ENCODE measurements at places on chromosomes 16 and 17.
A peak's percentile ranks its signal among the peaks of the same experiment; 100 is the strongest.

- DNase-seq, result peak; percentile 95
Observed at GRCh38 chr16:19196871-19197270, 28.8 kb downstream of the SYT17 start.

DNA sequence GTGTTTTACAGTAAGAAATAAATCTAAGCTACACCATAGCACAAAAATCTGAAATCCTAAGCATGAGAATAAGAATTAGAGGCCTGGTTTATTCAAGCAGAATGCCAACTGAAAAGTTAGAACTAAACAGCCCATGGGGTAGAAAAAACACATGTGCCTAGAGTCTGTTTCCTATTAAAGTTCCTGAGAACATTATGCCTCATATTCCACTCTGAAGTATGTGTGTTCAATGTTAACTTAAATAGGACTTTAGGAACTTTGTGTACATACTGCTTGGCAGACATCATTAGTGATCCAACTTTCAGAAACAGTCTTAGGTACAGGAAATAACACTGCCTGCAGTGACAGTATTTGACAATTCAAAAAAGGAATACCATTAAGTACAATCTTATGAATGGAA lies 18.2 kb downstream of the HEATR6 start:
- no peak for DNase-seq

GRCh38 chr16:30557707-30557956 lies 542 bp downstream of the ZNF764 start:
- no peak for DNase-seq

- no peak for DNase-seq
Observed at GRCh38 chr16:15682105-15682570, 32.1 kb downstream of the NDE1 start.

DNA sequence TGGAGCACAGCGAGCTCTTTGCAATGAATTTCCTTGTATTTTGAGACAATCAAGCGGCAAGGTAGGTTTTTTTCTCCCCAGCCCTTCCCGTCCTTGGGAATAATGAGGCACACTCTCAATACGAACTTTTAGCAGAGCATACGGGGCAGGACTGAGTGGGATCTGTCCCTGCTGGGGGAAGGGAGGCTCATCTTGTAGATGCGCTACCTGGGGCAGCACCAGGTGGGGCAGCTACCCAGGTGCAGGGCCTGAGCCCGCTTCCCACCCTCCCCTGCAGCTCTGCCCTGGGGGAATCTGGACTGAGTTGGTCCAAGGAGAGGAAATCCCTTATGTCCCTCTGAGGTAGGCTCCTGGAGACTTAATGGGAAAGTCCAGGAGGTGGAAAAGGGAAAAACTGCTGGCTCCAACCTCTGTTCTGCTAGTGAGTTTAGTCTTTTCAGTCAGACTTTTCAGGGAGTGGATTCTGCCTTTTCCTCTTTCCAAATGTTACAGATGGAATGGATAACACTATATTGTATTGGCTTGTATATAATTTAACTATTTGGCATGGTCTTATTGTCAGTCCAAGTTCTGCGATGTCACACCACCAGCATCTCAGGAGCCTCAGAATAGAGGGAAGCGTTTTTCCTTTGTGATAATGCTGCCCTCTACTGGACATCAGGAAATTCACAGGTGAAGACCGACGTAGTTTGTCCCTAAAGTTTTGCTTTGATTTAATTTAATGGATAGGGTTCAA lies 9.6 kb upstream of the CES1 start:
- peak; percentile 18 for DNase-seq

DNA sequence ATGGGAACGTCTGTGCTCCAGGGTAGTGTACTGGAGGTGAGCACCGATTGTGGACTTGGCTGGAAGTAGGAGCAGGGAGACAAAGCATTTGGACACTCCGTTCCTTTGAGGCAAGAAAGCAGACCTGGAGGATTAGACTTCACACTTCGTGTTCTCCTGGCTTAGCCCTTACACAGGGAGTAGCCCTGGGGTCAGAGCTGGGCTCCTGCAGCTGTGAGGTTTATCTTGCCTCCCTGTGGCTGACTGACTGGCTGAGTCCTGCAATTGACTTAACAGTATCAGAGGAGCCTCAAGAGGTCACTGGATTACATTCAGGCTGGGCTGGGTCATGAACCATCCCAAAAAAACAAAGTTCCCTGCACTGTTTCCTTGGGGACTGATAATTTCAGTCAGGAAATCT lies 37.1 kb downstream of the MPRIP start:
- DNase-seq, result no peak

GRCh38 chr16:60027351-60027750 lies 1293.2 kb upstream of the GOT2 start:
- no peak for DNase-seq

GRCh38 chr16:50068550-50068949 lies 2.8 kb downstream of the HEATR3 start:
- no peak for DNase-seq

DNA sequence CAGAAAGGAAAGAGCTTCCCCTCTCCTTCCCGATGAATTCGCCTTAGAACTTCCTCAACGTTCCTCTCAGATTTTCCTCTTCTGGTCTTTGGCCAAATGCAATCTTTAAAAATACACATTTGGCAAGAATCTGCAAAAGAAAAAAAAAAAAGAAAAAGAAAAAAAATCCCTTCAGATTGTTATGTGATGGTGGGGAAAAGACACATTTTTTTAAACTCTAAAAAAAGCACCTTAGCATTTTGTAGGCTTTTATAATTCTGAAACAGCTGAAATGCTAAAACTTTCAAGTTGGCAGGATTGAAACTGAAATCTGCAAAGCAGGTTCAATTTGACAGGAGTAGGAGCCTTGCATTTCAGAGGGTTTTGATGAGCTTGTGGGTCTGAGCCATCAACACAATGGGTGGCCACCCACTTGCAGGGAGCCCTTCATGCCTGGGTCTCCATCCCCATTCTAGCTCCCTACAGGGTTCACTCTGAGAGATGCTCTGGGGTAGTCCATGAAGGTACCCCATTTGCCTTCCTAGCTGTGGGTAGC lies 33.1 kb downstream of the CACNG3 start:
- DNase-seq, result no peak

DNA sequence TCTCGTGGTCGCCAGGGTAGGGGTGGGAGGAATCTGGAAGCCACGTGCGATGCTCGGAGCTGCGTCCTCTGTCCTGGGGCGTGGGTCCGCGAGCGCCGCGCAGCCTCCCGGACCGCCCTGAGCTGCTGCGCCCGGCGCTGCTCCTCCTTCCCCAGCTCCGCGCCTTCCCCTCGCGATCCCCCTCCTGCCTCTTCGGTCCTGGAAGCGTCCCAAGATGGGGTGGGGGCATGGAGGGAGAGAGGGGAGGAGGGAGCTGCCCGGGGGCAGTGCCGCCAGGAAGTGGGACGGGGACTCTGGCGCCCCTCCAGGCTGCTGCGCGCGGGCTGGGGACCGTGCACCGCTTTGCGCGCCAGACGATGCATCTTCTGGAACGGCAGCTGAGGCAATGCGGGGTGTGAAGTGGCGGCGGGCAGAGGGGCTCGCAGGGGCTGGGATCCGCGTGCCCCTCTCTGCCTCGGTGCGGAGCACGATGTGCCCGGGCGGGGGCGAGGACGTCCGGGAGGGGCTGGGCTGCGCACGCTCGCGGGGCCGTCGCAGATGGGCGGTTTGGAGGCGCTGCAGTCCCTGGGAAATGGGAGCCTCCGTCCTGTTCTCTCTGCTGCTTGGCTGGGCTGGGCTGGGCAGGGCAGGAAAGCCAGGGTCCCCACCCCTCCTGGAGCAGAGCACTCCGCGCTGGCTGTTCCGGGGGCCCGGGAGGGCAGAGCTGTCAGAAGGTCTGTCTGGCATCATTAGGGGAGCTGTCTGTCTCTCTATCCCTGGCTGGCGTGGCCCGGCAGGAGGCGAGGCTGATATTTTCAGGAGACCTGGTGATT lies 388.0 kb downstream of the SEC14L1 start:
- DNase-seq, result peak; percentile 56

GRCh38 chr17:66784621-66785364 lies 50.1 kb upstream of the CACNG5 start:
- DNase-seq, result no peak

DNA sequence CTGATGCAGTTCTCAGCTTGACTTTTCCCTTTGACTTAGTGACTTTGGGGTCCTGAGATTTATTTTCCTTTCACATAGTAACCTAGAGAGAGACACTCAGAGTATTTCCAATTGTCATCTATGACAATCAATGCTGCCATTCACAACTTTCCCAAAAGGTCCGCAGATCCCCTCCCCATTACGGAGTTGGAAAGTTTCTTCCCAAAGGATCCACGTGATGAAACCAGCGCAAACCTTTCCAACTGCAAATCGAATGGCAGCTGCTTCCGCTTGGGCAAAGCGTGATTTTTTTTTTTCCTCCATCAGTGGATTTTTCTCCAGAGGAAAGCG lies 538 bp upstream of the FCSK start:
- DNase-seq, result no peak

DNA sequence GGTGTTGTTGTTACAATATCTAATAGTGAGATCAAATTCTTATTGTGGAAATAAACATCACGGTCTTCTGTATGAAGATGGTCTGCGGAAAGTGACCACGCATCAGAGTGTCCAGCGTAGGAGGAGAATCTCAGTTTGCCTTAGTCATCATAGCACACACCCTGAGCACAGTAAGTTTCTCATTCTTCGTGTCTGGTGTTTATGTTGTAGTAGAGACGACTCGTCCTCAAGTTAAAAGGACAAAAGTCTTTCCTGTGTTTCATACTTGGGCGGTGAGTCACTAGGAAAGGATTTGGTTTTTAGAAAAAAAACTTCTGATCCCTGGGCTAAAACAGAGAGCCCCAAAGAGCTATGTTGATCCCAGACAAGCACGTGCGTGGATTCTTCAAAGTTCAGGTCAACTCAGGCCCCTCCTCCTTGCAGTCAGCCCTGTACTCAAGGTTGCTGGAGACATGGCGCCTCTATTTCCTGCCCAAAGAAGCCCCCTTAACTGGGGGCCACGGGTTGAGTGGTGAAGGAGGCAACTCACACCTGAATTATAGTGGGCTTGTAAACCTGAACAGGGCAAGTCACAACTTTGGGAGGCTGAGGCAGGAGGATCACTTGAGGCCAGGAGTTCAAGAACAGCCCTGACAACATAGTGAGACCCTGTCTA lies 170.4 kb downstream of the ZFHX3 start:
- DNase-seq, result no peak

GRCh38 chr17:15263206-15263579 lies 1.9 kb downstream of the PMP22 start:
- no peak for DNase-seq

GRCh38 chr16:89018282-89019158 lies 41.5 kb upstream of the CBFA2T3 start:
- no peak for DNase-seq

- peak; percentile 41 for DNase-seq
Observed at GRCh38 chr17:78674595-78675315, 97.6 kb upstream of the DNAH17 start.

DNA sequence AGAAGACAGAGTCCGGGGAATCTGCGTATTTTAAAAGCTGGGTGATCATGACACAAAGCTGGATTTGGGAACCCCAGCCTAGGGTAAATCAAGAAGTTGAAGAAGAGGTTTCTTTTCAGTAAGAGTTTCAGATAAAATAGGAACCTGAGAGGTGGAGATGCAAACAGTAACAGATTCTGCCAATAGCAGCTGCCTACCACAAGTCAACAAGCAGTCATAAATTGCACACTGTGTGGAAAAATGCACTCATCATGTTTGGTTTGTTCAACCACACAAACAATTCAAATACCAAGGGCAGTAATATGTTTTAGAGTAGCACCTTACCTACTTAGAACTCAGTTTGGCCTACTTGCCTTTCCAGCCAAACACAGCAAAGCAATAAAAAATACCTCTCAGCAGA lies 14.0 kb downstream of the MYO1D start:
- DNase-seq, result peak; percentile 33
